ENCODE measurements at places on chromosomes 12 and 14. TPM values are rescaled to one million over a fixed set of nuclear protein-coding genes. Genes with fewer than 3 reads are reported as not detected.

DNA sequence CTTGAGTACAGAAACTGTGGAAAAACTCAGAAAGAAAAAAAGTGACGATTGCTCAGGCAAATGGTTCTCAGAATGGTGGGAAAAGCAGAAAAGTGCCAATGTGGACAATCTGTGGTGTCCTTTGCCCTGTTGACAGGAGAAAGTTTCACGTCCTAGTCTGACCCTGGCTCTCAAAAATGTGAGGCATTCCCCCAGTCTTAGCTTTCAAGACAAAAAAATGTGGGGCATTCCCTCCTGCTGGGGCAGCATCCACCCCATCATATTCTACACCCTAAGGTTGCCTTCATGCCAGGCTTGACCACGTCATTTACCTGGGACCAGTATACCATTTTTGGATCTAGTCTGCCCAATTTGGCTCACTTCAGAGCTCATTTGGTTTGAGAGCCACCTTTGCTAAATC, 20.7 kb upstream of the ANAPC7 start:
- no peak for DNase-seq

- no peak for DNase-seq
Observed at GRCh38 chr12:12983420-12984035, 16.5 kb downstream of the HEBP1 start.

- peak; percentile 27 for DNase-seq
Observed at GRCh38 chr14:102096569-102097188, 9.8 kb upstream of the HSP90AA1 start.

- DNase-seq, result no peak
Observed at GRCh38 chr14:22429546-22430294, 159.3 kb downstream of the DAD1 start.

DNA sequence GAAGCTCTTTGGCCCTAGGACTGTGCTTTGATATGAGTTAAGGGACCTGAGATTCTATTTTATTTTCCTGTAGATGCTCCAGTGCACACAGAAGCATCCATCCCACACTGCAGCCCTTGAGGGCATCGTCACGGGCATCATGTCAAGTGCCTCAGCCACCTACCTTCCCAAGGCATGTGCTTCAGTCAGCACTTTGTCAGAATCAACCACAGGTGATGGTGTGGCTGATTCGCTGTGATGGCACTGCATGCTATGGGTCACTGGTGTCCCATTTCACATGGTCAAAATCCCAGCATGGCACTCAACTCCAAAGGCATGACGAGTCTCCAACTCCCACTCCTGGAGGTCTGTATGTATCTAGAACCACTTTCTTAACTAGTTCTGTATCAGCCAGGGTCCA, 100.8 kb downstream of the AACS start:
- DNase-seq, result no peak

- DNase-seq, result no peak
Observed at GRCh38 chr12:55685671-55686070, 22.0 kb downstream of the ITGA7 start.

GRCh38 chr12:116508145-116509121, 50.7 kb upstream of the MAP1LC3B2 start:
- DNase-seq, result no peak

DNA sequence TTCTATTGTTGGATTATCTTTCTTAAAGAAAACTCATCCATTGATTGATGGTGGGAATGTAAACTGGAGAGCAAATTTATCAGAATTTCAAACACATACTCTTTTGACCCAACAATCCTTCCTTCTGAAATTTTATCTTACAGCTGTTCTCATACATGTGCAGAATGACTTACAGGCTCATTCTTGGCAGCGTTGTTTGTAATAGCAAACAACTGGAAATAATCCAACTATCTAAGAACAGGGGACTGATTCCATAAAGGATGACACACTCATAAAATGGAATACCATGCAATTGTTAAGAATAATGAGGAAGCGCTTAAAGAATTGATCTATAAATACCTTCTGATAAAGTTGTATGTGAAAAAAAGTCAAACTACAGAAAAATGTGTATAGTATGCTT, 24.0 kb downstream of the RHOJ start:
- no peak for DNase-seq

GRCh38 chr14:55968741-55969140, 149.5 kb upstream of the PELI2 start:
- no peak for DNase-seq

The IFI27 gene
- 317 TPM for total RNA-seq

The HOXC4 gene
- not detected for total RNA-seq

The CABP1 gene
- total RNA-seq, result not detected

The GALNT16 gene
- total RNA-seq, result 0.11 TPM

The CLEC2D gene
- total RNA-seq, result 0.42 TPM

The C12orf54 gene
- total RNA-seq, result not detected

The NR1H4 gene
- not detected for total RNA-seq

The DPPA3 gene
- not detected for total RNA-seq

The DEGS2 gene
- 1.1 TPM for total RNA-seq
